WERI-Rb-1 (cell line): ENCODE measurements at places on chromosomes 3 and 15.
A peak's percentile ranks its signal among the peaks of the same experiment; 100 is the strongest.

- DNase-seq, result no peak
Measured at GRCh38 chr3:108555966-108556581, 33.2 kb downstream of the CIP2A start.

DNA sequence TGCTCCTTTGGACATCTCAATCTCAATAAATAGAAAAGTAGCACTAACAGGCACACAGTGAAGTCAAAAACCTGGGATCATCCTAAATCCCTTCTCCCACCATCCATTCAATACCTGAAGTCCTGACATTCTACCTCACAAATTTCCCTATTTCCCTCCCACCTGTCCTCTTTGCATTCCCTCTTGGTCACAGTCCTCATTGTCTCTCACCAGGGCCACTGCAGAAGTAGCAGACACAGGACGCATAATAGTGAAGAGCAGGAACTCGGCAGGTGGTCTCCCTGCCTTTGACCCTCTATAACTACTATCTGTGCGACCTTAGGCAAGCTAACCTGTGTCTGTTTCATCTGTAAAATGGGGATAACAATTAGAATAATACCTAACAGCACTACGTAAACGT is 2.3 kb downstream of the THOC7 start:
- DNase-seq, result no peak

DNA sequence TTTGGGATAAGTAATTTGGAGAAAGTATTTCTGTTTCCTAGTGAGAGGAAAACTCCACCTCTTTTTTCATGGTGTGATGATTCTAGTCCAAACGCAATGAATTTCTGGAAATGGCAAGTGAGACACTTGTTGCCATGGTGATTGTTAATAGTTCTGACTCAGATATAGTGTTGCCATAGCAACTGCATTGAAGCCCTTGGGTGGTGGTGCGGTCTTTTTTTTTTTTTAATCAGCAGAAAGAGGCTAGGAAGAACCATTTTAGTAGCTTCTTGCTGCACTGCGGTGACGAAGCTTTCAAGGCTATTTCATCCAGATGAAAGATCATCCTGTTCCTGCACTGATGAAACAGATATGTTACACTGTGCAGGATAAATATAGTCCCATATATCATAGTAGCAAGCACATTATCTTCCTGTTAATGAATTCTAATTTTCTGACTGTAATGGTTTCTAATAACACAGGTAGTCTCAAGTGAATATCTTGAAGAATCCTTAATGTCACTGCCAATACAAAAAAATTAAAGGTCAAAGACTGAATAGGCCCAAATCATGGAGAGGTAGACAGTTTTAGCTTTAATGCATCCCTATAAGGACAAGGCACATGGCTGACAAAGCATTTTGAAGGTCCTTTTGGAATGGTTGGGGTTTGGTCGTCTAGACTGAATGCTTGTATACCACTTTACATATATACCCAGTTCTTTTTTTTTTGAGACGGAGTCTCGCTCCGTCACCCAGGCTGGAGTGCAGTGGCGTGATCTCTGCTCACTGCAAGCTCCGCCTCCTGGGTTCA is 125.1 kb upstream of the ZBTB20 start:
- DNase-seq, result no peak

- DNase-seq, result no peak
Measured at GRCh38 chr3:19960696-19961095, 13.8 kb downstream of the RAB5A start.

- DNase-seq, result no peak
Measured at GRCh38 chr3:11136116-11136515, 18.2 kb upstream of the HRH1 start.

DNA sequence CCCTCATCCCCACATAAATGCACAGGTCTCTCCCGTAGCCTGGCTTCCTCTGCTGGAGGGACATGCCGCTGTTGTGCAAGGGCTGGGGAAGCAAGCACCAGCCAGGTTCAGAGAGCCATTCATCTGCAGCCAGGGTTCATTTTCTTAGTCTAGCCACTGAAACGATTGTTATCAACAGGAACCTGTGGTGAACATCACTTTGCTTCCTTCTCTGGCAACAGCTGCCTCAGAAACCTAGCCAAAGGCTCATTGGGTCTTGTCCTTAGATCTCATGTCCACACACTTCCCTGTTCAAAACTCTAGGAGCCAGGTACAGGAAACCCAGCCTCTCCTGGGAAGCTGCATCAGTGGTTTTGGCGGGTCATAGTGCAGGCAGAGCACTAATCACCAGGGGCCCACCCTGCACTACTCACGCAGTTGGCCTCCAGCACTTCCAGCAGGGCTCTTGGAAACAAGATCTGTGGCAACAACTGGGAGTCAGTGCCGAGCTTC is 47.0 kb downstream of the OXNAD1 start:
- no peak for DNase-seq

- DNase-seq, result no peak
Measured at GRCh38 chr3:119352034-119352609, 57.9 kb downstream of the ARHGAP31 start.

- DNase-seq, result no peak
Measured at GRCh38 chr3:151538456-151539393, 77.9 kb upstream of the IGSF10 start.

DNA sequence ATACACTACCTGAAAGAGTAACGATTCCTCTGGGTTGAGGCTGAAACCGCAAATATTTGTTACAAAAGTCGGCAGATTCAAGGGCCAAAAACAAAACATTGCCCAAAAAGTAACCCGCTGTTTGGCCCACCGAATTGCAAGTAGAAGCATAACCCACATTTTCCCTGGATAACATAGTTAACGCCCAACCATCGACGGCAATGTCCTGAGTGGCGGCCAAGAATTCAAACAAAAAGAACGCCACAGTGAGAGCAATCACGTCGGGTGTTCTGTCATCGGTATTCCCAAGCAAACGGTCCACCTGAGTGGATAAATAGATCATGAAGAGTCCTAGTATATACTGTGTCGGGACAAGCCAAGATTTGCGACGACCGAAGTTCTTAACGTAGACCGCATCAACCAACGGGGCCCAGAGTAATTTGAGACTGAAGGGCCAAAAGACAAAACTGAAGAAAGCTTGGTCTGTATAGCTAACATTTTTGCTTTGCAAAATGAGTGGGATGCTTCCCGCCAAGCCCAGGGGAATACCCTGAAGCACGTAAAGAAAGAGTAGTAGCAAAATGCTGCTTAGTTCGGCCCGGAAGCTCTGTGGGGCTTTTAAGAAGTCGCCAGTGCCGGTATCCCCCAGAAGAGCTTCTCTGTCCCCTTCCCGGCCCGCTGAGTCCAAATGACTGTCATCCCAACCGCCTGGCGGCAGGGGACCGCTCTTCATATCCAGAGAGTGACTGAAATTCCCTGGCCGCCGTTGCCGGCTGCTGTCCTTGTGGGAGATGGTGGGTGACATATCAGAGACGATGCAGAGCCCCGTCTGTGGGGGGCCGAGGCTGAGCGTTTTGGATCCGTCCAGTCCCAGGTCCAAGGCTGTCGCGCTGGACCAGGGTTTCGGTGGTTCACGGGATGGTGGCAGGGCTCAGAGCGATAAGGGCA is 750 bp downstream of the SLC33A1 start:
- peak; percentile 35 for DNase-seq

GRCh38 chr3:119912220-119912619 is 130.3 kb downstream of the NR1I2 start:
- DNase-seq, result no peak

- no peak for DNase-seq
Measured at GRCh38 chr3:184663356-184663755, 48.5 kb downstream of the MAGEF1 start.

DNA sequence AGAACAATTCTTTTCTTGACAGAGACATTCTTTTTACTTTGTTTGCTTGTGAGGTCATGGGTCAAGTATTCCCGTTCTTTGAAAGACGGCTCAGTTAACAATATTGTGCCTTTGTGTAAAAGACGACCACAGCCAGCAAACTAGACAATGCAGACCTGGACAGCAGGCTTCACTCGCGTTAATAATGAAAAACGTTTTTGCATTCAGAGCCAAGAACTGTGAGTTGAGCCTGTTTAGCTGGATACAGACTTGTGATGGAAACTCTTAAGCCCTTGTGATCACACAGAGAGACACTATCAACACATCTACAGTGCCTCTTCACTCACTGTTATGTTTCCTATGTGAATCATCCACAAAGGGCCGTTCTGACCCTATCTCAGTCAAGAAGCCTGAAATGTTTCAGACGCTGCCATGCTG is 37.3 kb upstream of the CMTM7 start:
- DNase-seq, result no peak

DNA sequence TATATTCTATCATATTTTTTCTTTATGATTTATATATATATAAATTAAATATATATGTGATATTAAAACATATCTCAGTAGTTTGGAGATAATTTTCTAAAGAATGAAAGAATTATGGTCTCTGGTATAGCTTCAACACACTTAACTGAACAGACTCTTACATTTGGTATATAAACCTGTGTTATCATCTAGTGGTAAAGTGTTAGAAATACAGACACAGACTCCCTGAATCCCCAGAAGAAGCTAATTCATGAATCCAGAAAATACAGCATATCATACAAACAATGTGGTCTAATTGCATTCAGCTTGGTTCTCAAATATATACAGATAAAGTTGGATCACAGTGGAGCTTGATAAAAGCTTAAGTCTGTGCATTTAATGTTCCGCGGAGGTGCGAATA is 1100.4 kb downstream of the ROBO2 start:
- no peak for DNase-seq

GRCh38 chr3:42732829-42733459 is 30.3 kb upstream of the HHATL start:
- DNase-seq, result no peak

GRCh38 chr15:44010089-44010488 is 183.3 kb downstream of the WDR76 start:
- no peak for DNase-seq

- peak; percentile 88 for DNase-seq
Measured at GRCh38 chr3:147418808-147419701, 9.9 kb downstream of the ZIC1 start.

- no peak for DNase-seq
Measured at GRCh38 chr3:175493301-175493700, 634.2 kb downstream of the NAALADL2 start.

DNA sequence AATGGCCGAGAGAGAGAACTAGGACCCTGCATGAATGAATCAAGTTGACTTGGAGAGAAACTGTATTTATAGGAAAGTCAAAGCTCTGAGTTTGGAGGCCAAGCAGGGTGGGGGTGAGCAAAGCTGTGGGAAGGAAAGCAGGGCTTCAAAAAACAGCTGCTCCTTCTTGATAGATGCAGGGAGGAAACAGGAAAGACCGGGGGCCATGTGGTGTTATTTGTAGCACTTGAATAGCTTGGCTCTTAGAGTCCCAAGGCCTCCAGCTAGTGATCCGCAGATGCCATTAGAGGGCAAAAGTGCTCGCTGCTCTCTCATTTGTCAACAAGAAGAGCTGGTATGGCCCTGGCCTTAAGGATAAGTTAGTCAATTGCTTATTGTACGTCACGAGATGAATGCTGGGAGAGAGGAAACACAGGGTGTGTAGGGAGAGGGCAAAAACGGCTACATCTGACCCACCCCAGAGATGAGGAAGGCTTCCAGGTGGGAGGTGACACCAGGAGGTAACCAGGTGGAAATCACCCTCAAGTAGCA is at the start of gene ALG1L2:
Gene ALG1L2 (plus strand): TSS at position 481 of the 531 bp plus-strand sequence. CDS start 186 bp downstream, outside the sequence.
- no peak for DNase-seq

DNA sequence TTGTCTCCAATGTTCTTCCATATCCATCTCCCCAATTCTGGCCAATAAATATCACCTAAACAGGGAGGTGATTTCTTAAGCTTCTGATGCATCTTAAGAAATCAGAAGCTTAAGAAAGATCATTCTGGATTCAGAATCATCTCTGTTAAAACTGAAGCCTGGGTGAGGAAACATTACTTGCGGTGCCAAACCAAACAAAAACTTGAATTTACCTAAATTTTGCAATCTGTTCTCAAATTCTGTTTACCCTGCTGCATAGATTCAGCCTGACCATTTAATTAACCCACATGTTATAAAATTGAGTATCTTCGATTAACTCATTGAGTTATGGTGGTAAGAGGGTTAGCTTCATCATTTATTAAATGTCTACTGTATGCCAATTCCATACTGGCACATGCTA is 204.4 kb upstream of the ZNF385D start:
- no peak for DNase-seq

DNA sequence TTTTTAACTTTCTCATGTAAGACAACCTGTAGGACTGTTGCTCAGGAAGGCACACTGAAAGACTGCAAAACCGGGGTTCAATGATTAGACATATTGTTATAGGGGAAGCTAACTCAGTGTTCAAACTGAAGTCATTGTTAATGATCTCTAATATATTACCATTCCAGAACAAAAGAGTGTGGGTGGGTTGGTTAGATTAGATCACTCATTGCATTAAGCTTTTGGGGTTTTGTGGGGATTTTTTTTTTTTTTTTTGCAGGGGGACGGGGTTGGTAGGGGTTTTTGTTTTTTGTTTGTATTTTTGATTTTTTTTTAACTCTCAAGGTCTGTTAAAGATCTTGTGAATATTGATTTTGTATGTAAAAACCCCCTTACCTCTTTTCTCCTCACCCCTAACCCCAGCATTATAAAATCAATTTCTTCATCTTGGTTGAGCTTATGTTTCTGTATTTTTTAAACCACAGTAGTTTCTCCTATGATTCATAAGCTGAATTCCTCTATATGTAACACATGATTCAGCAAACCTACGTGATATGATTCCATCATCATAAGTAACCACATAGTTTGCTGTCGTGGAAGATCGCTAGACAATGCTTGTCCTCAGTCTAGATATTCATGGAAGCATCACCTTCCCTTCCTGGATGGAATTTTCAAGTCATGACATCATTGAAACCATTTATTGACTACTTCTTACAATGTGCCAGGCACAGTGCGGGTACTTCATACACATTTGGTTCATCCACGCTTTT is 544.1 kb upstream of the MDFIC2 start:
- no peak for DNase-seq

DNA sequence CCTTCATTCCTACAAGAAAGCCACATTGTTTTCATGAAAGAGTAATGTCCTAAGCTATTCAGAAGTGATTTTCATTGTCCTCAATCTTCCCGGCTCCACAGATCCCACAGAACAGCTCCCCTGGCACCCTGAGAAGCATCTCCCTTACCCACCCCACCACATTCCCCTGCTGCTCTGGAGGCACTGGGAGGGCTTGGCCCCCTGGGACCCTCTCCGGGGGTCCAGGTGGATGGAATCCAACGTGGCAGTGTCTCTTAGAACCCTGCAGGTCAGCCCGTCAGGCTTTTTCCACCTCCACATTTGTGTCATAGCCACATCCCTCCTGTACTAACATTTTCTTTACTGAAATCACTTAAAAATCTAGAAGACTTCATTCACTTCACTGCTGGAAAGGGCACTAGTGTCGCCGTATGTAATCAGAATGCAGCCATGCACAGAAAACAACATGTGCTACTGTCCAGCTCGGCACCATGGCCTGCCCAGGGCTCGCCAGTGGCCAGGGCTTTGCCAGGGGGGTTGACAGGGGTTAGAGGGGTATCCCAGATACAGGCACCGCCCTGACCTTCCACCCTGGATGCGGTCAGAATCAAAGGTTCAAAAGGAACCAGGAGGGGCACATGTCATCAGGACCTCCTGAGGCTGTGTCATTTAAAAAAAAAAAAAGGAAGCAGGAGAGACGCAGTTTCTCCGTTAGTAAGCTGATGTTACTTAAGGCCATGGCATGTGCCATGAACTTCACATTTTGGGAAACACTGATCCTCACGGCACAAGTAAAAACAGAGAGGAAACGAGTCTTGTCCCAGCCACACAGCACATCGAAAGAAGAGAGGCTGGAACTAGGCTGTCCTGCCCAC is 106.3 kb downstream of the LSM3 start:
- DNase-seq, result no peak
